Lower leg skin (tissue), 4 donors: ENCODE measurements at places on chromosomes 12 and 14.

- no peak for DNase-seq
These were observed 75.8 kb upstream of the CEP83 start for GRCh38 chr12:94535510-94535921.

- DNase-seq, result no peak
These were observed 155.4 kb upstream of the FAR2 start for GRCh38 chr12:28993720-28994119.

DNA sequence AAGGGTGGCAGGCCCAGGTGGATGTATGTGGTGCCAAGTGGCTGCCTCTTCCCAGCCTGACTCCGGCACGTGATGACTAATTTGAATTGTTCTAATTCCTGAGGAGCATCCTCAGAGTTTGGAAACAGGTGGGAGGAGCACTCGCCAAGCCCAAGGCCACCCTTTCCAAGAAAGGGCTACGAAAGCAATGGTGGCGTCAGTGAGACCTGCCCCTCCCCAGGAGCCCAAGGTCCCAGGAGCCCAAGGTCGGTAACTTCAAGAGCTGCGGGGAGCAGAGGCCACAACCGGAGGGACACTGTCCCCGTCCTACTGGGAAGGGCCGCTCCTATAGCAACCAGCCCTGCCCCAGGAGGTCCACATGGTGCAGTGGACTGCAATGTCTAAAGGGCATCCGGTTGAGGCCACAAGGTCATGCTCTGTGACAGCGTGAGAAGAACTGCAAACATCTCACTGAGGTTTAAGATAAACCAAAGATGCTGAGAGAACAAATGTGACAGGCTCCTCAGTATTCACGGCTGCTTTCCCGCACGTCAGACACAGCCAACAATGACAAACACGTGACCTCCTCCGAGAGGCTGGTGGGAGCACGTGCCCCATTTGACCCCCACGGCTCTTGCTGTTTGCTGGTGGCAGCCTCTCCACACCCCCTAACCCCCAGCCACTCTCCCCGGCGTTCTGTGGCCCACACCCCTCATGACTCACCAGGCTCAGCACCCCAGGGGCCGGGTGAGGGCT lies 79.6 kb downstream of the ITPK1 start:
- DNase-seq, result no peak

- no peak for DNase-seq
These were observed 86.8 kb upstream of the ADAMTS20 start for GRCh38 chr12:43638806-43639205.

DNA sequence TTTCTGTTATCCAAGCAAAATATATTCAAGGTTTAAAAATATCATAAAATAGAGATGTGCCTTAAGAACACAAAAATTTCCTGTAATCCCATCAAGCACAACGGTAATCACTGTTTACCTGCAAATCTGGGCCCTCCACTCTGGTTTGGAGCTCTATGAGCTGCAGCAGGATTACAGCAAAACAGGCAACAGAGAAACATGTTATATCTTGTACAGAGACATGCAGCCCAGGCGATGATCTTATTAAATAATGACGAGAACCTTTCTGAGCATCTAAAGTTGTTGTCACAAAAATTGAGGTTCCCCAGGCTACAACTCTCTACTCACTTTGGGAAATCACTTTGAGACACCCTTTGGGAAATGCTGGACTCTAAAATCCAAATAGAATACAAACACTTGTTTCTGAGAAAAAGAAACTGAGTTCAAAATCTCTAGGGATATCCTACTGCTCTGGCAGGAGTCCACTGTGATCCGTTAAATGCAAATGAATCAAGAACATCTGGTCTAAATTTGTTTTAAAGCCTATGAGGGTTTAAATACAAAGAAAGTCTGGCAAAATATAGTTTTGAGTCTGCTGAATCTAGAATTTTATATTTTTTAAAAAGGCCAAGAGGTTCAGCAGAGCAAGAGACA lies 36.3 kb downstream of the STON2 start:
- DNase-seq, result no peak

DNA sequence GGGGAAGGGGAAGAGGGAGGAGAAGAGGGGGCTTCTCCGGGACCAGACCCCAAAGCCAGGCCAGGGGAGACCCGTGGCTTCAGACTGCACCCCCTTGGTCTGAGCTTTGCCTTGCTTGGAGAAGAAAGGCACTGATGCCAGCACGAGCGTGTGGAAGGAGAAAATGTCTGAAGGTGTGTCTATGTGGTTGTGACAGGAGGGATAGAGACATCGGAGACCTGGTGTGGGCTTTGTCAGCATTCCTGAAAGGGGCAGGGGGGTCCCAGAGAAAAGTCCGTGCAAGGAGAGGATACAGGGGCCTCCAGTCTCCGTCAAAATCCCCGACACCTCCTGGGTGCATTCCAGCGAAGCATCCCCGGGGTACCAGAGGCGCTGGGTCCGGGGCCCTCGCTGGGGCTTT lies 139.0 kb upstream of the LHX5 start:
- DNase-seq, result no peak

DNA sequence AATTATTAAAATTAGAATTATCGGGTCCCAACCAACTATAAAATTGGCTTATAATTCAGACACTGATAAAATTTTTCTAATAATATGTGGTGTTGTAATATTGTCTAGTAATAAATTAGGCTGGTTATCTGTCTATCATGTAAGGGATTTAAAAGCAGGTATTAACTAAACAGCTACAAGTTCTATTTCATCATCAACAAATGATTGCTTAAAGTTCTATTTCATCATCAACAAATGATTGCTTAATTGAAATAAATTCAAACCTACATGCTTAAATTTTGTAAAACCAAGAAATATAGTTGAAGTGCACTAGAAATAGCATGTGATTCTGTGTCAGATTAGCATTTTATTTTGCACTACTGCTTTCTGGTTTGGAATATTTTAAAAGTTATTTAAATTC lies 34.1 kb downstream of the SLCO1A2 start:
- DNase-seq, result no peak
